ENCODE measurements at places on chromosomes 3 and 15.

DNA sequence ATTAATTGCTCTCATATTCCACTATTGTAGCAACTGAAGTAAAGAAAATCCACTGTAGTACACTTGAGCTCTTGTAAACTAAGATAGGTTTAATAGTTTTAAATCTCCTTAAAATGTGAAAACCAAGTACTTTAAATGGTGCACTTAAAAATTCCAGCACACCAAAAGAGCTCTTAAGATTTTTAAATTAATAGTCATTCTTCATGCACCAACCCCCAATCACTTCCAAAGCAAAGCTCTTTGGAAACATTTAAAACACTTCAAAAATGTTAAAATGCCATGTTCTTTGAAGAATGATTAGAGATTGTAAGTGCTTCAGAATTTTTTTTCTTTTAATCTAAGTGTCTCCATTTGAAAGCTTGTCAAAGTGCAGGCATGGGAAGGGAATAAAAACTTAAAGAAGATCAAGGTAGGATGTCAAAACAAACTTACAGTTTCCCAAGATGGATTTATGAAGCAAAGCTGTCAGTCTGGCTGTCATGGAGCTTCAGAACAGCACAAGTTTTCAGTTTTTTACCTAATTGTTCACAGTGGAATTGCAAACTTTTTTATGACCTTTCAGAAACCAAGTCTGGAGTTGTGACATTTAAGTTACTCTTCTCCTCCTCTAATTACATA is 84.3 kb downstream of the ARPP21 start:
- DNase-seq: no peak

DNA sequence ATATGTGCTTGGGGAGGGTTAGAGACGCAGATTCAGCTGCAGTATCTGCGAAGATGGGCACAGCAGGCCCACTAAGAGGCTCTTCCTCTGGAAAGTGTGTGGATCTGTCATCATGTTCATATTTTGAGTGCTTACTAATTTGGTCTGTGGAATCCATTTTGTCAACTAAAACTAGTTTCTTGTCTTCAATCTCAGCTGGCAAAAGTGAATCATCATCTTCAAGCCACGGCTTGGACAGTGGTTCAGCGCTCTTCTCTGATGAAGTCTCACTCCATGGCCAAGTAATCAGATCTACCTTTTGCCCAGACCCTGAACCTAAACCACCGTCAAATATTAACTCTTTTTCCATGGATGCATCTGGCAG is 76.2 kb downstream of the IMPG2 start:
- DNase-seq: no peak

DNA sequence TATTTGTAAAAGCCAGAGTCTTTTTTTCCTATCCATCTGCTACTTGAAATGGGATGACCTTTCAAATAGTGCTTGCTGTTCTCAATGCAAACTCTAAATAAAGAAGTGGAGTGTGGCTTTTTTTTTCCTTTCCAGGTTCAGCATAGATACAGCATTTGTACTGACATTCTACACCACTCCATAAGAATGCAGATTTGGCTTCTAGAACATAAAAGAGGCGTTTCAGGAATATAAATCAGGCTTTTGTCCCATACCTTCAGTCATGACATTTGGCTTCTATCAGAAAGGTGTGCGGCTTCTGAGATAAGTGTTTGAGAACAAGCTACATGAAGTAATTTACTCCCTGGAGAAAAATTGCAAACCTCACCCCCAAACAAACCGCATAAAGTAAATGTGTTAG is 553.1 kb downstream of the FHIT start:
- no peak for DNase-seq

DNA sequence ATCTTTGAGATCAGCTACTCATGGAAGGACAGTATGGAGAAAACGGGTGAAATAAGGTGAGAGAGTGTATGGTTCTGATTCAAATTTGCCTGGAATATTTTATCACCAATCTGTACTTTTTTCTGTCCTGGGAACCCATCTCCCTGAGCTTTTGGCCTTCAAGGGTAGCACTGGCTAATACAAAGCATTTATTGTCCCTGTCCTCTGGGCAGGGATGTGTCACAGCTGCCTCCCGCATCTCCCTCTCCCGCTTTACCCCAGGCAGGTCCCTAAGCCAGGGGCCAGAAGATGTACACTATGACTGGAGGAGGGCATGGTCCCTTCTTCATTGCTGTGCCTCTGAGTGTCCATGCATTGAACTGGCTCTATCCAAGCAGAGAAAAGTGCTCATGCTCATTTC is 201.7 kb upstream of the CHRNA7 start:
- no peak for DNase-seq
